ENCODE measurements at places on chromosomes 6 and 20.

DNA sequence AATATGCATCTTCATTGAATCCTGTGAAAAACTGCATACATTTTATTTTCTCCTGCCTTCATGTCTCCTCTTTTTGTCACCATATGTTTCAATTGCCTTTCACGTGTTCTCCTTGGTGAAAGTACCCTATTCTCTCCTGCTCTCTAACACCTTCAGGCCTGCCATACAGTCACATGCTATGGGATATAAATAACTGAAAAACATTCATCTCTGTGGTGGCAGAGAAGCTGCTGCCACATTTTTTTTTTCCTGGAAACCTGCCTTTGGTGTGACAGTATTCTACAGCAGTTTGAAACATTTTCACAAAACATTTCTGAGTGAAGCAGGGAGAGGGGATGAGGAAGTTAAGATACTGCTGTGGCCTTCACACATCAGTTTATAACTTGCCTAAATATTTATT is 44.8 kb upstream of the FBXL4 start:
- no peak for DNase-seq

DNA sequence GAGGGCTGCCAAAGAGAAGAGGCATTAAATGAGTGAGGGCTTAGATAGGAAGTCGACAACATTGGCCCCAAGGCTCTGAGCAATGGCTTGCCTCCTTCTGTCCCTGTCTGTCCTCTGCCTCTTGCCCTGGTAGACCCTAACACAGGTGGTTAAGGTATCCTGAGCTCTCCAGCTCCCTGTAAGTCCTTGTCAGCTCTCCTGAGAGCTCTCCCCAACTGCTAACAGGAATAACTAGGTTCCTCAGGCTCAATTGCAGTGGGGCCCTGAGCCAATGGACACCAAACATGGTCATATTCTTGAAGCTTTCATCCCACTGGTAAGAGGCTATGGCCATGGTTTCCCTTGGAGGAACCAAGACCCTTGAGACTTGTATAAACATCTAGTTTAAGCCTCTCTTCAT is 5.0 kb upstream of the CPNE1 start:
- no peak for DNase-seq

DNA sequence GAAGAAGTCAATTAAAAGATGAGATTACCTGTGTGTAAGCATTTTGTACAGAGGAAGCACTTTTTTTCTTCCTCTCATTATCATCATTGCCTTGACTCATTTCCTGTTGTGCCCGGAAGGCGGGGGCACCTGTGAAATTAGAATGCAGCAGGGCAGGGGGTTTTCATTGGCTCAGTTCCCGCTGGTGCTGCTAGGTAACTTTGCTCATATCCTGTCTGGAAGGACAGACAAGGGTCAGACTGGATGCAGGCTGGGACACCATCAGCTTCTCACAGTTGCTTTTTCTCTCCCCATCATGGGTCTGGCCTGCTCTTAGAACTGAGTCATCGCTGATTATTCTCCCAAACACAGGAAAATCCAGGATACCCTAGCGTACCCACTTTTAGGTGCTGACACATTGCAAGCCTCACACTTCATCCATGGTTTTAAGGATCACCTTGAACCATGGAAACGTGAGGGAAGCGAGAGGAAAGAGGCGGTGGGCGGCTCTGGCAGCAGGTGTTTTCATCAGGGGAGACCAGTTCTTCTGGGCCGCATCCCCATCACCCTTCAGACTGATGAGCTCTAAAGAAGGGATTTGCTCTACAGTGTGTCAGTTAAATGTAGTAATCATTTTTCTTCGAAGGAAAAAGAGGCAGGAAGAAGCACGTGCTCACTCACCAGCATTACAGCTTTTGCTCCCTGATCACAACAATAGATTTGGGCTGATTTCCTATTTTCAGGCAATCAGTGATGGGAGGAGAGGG is 195.7 kb upstream of the SASH1 start:
- peak; percentile 7 for DNase-seq

DNA sequence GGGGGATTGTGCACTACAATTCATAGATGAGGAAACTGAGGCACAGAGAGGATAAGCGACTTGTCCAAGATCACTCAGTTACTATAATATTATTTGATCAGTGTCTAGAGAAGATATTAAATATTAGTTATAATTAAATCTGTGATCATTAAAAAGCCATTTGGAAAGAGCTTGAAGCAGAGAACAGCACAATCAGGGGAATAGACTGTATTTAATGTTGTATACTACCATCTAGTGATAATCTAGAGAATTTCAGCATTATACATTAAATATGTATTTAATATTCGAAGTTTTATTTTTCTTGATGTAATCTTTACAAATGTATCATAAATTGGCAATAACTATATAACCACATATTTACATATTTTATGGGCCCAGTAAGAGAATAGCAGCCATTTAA is 20.1 kb upstream of the MTCL3 start:
- DNase-seq, result peak; percentile 66

GRCh38 chr6:133248241-133249001 is 7.3 kb downstream of the EYA4 start:
- DNase-seq, result no peak

- DNase-seq, result no peak
Observed at GRCh38 chr6:22668717-22669116, 99.4 kb downstream of the HDGFL1 start.

- no peak for DNase-seq
Observed at GRCh38 chr6:128323011-128323410, 197.4 kb downstream of the PTPRK start.

All from fibroblast of the aortic adventitia (primary cell).